ENCODE measurements at places on chromosomes 5 and 9.

DNA sequence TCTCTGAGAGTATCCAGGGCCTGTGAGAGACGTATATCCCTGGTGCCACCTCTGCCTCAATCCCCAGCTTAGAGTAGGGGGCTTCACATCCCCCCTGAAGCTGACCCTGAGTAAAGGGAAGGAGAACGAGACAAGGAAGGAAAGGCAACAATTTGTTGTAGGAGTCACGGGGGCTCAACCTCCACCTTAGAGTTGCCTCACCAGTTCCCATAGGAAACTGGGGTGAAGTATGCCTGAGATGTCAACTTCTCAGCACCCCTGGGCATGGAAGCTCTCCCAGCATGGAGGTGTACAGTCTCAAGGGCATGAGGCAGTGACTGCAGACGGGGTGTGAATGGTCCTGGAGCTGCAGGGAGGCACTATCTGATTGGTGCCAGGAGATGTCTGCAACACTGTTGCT, 53.6 kb downstream of the S1PR3 start:
- DNase-seq = no peak

DNA sequence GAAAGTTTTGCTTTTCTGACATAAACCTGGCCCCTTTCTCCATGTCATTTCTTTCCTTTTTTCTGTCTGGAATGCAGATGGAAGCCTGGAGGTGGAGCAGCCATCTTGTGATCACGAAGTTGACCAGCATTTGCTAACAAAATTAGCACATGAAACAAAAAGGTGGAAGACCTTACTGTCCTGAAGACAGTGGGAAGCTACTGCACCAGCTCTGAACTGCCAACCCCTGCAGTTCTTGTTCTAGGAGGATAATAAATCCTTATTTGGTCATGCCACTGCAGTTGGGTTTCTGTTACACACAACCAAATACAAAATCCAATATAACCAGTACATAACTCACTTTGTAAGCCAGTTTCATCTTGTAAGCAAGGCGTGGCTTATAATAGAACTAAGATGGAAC, 249.4 kb upstream of the TBCA start:
- DNase-seq = no peak

DNA sequence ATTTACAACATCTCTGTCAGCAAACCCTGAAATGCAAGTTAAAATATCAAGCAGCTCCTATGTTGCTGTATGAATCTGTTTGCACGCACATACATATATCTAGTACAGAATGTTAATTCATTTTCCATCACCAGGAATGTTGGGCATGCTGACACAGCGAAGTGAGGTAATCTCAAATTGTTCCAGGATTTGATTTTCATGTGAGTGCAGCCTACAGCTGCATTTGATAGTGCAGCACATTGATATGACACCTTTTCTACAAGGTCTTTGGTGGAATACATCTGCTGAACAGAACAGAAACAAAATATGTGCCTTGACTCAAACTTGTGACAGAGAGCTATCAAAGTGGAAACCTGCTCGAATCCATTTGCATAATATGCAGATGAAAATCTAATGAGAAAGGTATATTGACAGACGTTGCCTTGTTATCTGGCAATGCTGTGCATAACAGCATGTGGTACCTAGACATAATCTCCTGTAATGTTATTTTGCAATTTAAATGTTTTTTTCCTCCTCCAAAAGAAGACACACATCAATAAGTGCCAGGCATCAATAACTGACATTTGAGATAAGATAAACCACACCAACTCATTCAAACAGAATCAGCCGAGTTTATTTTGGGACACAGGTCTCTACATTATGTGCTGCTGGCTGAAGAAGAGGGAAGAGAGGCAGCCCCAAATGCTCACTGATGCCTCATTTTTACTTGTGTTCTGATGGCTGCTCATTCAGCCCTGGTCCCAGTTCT, 512.2 kb downstream of the ZNF608 start:
- no peak for DNase-seq

DNA sequence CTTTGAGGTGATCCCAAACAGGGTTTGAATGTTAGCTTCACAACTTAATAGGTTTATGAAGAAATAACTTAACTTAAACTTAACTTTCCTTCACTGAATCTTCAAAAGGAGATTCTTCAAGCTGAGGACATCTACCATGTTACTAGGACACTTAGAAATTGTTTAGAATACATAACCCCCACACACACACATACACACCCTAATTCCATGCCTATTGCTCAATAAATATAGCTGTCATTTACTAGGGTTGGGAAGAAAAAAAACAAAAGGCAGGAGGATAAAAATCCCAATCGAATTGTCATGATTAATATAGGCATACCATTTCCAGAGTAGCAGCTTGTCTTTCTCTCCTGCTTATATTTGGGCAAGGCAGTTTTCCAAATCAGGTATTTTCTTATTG, 68.3 kb downstream of the ALDH1A1 start:
- no peak for DNase-seq

DNA sequence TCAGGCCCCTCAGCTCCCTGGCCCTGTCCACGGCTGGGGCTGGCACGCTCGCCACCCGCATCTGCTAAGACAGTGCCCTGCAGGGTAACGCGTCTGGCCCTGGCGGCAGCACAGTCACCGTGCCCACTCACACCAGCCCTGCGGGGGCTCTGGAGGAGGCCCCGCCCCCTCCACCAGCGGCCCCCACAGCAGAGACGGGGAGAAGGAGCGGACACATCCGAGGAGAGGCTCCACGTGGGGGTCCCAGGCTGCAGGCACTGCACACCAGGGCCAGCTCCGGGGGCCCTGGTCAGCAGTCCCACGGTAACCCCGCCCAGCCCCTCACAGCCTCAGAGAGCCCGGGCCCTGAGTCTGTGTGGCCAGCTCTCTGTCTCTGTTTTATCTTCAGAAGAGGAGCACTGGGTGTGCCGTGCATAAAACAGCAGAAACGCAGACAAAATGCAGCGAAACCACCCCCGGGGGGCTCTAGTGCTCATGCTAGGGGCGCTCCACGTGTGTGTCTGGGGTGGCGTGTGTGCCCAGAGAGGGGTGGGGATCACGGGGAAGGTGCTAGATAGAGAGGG, 47.5 kb upstream of the NRARP start:
- no peak for DNase-seq

All from GOT3 (cell line).